Camera-type eye (tissue), 1 donor: ENCODE measurements at places on chromosomes 1 and 21. TPM values are rescaled to one million over a fixed set of nuclear protein-coding genes. Genes with fewer than 3 reads are reported as not detected.

Gene MAP3K7CL
- 15.7 TPM for total RNA-seq

Gene CELA3A
- total RNA-seq = not detected

Gene SYPL2
- 5.3 TPM for total RNA-seq

Gene TOMM20
- 123 TPM for total RNA-seq

Gene DENND2D
- total RNA-seq = 6.2 TPM

Gene PLA2G4A
- total RNA-seq = 11.1 TPM

Gene S100A2
- 2.3 TPM for total RNA-seq

Gene NUP210L
- total RNA-seq = 0.11 TPM

Gene KRTAP19-8
- not detected for total RNA-seq

Gene VWA1
- total RNA-seq = 19.8 TPM

Gene ADAMTS1
- total RNA-seq = 56.2 TPM

Gene ETS2
- 36.2 TPM for total RNA-seq

Gene NPPA
- 0.77 TPM for total RNA-seq

Gene AMY2B
- total RNA-seq = 48.2 TPM

Gene SLAMF7
- total RNA-seq = 0.22 TPM

Gene SHISAL2A
- 0.38 TPM for total RNA-seq

Gene OR2T2
- total RNA-seq = not detected
